ENCODE measurements at places on chromosomes 7 and 10.

DNA sequence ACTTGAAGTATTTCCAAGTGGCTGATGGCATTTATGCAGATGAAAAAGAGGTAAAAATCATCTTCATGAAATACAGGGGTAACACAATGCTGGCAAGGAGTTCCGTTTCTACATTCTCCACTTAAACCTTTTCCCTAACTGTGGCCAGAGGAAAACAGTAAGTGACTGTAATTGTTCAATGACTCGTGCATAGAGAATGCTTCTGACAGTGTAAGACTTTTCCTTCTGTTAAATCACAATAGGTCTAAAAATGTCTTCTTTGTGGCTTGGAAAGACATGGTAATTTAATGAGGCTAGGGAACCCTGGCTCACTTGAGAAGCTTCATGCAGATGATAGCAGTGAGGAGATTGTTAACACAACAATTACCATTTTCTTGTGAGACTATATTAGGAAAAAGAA lies 50.3 kb upstream of the RSU1 start:
- no peak for DNase-seq

- no peak for DNase-seq
Observed at GRCh38 chr7:130960208-130960988, 226.4 kb upstream of the KLF14 start.

DNA sequence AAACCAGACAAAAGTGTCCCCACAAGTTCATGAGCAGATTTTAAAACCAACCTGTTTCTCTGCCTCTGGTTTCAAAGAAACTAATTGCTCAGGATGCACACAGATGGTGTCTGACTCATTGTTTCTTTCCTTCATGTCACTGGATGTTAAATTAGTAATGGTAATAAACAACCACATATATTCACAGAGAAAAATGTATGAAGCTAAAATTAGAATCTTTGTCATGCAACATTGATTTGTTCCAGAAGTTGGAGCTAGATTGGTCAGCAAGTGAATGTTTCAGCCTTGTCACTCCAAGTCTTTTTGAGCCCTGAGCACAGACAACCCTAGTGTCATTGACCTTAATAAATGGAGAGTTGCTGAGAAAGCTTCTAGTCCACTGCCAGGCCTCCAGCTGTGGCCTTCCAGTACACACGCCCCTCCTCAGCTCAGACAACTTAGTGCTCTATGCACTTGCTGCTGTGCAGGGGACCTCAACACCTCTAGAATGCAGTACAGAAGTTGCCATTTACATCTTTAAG lies 175.9 kb downstream of the CCDC71L start:
- no peak for DNase-seq

- DNase-seq, result no peak
Observed at GRCh38 chr7:124672011-124672410, 93.6 kb downstream of the GPR37 start.

GRCh38 chr10:33712825-33713224 lies 378.4 kb upstream of the NRP1 start:
- DNase-seq, result no peak

DNA sequence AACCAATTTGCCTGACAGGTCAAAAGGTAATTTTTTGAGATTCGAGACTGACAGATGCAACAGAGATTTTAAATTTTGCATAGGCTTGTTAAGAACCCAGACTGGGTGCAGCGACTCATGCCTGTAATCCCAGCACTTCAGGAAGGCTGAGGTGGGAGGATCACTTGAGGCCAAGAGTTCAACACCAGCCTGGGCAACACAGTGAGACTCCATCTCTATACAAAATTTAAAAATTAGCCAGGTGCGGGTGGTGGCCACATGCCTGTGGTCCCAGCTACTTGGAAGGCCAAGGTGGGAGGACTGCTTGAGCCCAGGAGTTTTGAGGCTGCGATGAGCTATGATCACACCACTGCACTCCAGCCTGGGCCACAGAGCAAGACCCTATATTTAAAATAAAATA lies 34.6 kb downstream of the AMZ1 start:
- peak; percentile 19 for DNase-seq

DNA sequence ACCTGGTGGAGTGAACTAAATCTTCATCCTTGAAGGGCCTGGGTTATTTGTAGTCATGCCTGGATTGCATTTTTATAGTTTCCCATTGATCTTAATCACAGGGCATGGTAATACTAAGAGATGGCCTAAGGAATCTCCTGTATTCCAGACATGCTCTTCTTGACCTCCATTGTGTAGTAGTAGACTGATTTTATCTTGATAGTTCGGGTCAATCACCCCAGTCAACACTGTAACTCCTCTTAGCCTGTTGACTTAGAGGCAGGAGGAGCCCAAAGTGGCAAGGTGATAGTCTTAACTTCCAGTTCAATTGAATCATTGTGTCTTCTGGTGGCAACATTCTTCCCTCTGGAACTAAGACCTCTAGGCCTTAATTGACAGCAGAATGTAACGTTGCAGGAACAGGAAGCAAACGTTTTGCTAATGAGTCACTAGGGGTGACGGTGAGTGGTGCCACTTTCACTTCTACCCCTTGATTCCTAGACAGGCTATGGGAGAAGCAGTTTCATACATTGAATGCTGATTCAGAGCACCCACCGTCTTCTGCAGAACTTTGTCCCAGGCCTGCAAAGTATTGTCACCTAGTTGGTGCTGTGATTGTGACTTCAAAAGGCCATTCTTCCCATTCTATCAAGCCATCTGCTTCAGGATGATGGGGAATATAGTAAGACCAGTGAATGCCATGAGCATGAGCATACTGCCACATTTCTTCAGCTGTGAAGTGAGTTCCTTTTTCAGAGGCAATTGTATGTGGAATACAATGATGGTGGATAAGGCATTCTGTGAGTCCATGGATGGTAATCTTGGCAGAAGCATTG lies 24.0 kb upstream of the PAPSS2 start:
- DNase-seq, result no peak
